ENCODE measurements at places on chromosomes 5 and 9.

DNA sequence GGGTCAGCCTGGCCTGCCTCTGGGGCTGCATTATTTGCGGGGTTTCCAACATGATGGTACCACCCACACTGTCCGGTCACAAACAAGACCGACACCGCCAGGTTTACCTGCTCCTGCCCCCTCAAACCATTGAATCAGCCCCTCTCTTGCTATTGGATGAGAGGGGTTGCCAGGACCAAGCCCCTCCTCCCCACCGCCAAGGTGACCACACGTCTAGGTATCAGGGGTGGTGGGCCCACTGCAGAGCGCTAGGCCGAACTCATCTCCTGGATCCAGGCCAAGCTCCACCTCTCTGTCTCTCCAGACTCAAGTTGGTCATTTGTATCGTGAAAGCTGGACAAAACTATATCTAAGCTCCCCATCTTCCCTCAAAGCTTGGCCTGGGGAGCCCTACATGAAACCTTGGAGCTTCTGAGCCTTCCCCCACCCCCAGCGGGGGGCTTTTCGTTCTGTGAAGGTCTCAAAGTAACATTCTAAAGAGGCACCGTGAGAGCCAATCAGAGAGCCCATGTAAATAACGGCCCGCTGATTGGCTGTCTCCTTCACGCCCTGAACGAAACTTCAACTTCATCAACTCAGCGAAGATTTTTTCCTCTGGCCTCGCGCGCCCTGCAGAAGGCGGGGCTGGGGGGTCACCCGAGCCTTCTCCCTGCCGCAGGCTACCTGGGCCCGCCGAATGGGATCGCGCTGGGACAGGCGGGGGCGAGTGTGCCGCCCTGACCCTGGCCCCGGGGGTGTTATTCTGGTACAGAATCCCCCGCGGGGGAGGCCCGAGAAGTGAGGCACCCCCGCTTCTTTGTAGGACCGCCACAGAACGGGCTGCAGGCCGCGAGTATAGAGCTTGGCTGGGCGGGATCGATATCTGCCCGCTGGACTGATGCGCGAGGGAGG lies 49.6 kb upstream of the PSD2 start:
- no peak for DNase-seq

- no peak for DNase-seq
Measured at GRCh38 chr9:86354818-86355309, 654 bp upstream of the TUT7 start.

DNA sequence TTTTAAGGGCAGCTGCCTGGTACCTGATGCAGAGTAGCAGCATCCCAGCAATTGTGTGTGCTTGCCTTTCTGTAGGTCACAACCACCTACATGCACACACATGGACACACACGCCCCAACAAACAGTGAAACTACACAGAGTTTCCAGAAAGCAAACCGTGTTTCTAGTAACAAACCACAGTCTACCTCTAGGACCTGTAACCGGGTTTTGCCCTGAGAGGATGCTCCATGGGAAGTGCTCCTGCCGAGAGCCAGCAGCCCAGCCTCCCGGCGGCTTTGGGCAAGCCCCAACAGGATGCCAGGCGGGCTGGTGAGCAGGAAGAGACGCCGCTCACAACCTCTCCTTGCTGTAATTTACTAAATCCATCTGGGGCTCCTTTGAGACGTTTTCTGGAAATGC lies 4.1 kb upstream of the TCF7 start:
- DNase-seq = no peak

- no peak for DNase-seq
Measured at GRCh38 chr5:180096616-180097015, 25.1 kb upstream of the RNF130 start.

- no peak for DNase-seq
Measured at GRCh38 chr5:79133121-79133656, 21.6 kb downstream of the BHMT start.

GRCh38 chr9:96089452-96090085 lies 212.4 kb downstream of the HSD17B3 start:
- DNase-seq = no peak

GRCh38 chr5:60670749-60671148 lies 29.2 kb downstream of the DEPDC1B start:
- DNase-seq = no peak

GRCh38 chr5:126926187-126926586 lies 104.2 kb downstream of the MARCHF3 start:
- DNase-seq = no peak

DNA sequence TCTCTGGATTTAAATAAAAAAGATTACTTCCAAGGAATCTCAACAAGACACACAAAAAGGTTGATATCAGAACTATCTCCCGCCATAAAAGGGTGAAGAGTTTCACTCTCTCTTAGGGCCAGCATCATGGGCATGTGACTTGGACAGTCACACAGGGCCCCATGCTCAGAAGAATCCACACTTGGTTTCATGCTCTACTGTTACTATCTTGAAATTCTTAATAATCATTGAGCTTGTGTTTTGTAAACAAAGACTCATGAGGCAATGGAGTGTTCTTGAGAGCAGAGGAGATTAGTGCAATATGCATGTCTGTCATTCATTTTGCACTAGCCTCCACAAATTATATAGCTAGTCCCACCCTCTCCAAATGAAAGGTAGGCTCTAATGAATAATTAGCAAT lies 58.4 kb downstream of the HMHB1 start:
- DNase-seq = no peak

DNA sequence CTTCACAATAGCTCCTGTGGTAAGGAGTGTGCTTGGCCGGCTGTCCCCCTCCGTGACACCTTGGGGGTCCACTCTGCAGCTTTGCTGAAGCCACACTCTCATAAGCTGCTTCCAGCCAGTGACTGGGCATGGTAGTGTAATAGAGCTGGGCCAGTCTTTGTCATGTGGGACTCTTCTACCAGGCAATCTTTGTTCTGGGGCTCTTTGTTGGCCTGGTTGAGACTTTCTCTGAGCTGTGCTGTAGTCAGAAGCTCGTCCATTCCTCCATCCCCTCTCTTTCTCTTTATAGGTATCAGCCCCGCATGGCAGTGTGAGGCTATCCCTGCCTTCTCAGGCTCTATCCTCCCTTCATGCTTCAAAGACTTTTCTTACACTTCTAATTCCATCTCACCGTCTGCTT lies 25.7 kb downstream of the CARD6 start:
- no peak for DNase-seq

DNA sequence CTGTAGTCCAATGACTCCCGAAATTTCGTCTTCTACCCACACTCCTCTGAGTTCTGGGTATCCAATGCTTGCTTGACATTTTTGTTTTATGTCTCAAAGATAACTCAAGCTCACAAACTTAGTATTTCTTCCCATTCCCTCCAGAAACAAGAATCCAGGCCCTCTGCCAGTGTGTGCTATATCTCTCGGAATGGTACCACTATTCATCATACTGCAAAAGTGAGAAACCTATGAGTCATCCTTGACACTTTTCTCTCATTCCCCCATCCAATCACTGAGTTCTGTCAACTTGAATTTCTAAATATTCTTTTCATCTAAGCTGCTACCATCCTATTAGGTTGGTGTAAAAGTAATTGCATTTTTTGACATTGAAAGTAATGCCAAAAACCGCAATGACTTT lies 9.8 kb downstream of the SLC12A2 start:
- no peak for DNase-seq

- no peak for DNase-seq
Measured at GRCh38 chr5:135190416-135191083, 156.5 kb upstream of the PITX1 start.

DNA sequence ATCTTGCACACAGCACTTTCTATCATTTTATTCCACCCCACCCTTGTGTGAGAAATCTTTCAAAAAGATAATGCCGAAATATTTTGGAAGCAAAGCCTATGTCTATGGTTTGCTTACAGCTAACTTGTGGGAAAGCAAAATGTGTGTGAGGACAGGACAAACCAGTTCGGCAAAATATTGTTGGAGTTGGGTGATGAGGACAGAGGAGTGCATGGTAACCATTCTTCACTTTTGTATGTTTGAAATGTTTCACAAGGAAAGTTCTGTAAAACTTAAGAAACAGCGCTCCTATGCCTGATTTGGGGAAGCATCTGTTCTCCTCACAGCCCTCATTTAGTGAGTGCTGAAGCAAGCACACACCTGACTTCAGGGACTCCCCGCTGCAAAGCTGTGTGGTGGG lies 62.0 kb upstream of the RNF130 start:
- DNase-seq = no peak

DNA sequence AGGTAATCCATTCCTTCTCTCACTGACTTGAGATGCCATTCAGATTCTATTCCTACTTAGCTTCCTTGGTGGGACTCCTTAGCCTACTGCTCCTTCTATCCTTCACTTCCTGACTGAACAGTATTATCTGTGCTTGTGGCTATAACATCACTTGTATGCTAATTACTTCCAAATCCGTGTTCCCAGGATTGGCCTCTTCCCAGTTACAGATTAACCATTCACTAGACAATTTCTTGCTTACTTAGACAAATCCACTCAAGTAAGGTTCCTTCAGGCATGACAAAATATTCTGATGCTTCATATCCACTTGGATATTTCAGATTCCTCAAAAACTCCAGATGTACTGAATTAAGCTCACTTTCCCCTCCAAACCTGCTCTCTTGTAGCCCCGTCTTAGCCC lies 18.3 kb downstream of the LIFR start:
- no peak for DNase-seq

DNA sequence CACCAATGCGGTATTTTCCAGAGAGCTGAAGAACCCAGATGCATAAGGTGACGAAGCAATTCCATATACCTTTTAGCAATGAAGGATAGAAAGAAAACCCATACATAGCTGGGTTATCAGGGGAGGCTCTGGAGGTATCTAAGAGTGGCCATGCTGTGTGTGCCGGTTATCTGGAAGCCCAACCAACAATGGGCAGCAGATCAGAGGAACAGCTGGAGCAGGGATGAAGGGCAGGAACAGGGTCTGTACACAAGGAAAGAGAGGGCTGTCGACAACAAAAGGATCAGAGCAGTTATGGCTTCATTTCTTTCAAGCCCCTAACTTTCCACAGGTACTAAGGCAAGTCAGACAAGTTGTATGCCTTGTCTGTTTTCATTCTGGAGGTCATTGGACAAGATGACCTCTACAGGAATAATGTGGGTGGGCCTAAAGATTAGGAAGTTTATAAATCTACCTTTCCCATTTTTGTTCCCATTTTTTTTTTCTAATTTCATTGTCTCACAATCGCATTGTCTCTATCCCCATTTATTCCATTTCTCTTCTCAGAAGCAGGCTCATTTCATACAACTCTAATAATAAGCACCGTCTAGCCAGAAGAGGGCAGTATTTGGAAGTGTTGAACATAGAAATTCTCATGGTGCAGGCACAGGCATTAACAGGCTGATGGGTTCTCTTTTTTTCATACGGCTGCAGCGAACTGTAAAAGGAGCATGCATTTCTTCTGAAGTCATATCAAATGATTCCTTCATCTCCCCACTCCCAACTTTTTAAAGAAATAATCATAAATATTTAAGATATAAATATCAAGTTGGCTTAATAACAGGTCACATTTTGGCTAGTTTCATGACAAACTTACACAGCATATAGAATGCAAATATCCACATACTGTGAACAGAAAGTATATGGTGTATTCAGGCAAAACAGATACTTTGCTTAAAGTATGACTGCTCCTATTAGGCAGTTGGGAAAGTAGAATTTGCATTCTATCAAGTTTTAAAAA lies 63.5 kb downstream of the ZNF474 start:
- DNase-seq = no peak

GRCh38 chr5:143040622-143041021 lies 270.4 kb downstream of the ARHGAP26 start:
- DNase-seq = no peak

DNA sequence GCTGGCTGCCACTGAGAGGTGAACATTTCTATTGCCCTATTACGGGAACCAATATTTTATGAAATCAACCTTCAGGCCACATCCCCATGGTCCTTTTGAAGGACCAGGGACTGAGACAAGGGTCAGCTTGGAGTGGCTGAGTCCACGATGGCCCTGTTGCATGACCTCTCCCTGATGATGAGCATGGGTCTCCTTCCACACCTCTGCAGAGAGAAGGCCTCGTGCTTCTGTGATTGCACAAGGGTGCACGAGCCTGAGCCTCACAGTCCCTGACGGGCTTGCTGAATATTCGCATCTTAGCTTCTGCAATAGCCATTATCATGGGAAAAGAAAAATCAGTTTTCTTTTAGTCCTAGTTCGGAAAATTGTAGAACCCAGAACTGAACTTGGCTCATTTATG lies 255.0 kb upstream of the IRX2 start:
- no peak for DNase-seq

DNA sequence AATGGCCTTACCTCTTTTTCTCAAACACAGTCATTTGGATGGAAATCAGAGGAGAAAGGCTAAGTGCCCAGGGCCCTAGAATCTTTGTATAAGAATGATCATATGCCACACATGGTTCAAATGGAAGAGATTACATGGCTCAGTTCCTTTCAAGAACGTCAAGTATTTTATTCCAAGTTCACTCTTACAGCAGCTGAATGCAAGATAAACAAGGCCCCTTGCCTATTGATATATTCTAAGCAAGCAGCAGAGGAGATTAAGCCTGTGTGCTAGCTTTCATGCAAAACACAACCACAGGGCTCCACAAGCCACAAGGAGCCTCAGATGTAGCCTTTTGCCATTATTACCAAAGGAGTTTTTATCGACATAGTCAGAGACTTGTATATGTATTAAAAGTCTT lies 55.3 kb upstream of the SLCO6A1 start:
- no peak for DNase-seq

DNA sequence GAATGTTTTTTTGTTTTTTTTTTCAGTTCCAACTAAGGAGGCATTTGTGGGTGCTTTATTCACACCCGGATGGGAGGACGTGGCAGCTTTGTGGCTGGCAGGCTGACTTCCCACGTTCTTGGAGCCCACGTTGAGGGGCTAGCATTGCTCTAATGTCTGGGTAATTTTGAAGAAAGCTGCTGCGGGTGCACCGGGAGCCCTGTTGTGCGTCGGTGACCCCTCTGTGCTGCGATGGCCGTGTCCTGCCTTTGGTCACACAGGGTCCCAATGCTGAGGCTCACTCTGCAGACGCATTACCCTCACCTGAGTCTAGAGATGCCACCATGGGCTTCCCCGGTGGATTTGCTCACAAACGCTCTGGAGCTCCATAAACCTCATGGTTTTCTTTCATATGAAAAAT lies 34.2 kb downstream of the NDUFS6 start:
- DNase-seq = no peak

DNA sequence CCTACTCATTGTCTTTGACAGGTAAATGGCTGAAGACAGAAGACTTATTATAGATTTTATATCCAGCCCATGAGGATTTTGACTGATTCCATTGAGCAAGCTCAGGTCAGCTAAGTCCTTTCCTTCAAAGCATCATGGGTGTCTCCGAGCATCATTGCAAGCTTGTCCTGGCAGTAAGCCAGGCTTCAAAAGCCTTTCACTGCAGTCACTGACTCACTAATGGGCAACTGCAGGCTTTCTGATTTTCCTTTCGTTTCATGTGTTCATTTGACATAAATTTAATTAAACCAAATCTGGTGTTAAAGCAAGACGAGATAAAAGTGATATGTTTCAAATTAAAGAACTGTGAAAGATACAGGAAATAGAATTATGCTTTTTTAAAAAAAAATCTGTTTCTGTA lies 426.2 kb downstream of the ANXA1 start:
- no peak for DNase-seq

GRCh38 chr9:101050650-101051049 lies 22.1 kb downstream of the PLPPR1 start:
- no peak for DNase-seq

All from stimulated activated CD4-positive, alpha-beta T cell treated with anti-CD3 and anti-CD28 coated beads, TNF-alpha, amount 100 ng/mL, for 24 hours (primary cell).